Posterior vena cava (tissue), 2 donors: ENCODE measurements at places on chromosomes 12 and 14.

DNA sequence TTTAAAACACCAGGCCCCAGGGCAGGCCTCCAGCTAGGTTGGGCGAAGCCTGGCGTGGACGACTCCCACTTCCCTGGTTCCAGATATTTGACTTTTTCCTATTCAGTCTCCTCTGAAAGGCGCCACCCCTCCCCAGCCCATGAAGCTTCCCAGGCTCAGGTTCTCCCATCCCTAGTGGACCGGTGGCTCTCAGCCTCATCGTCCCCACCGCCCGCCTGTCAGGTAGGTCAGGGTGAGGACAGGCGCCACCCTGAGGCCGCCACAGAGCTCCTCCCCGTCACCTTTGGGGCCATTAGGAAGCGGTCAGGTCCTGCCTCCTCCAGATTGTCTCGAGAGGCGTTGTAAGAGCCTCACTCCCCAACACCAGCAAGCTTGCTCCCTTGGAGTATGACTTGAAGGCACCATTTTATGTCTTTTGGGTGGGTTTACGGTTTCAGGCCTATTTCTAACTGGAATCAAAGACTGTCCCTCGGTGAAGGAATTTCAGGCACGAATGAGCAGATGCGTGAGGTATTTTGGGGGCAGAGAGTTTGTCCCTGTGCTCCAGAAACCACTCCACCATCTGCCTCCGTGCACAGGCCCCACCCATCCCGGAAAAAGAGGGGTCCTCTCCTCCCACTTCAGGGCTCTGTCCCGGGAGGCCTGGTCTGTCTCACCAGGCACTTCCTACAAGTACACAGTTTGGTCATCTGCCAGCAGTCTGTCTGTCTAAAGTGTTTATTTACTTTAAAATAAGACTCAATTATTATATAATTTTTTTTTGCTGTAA lies 55.6 kb downstream of the TSPAN9 start:
- DNase-seq = peak; percentile 74

- no peak for DNase-seq
These were observed 183.7 kb downstream of the NOVA1 start for GRCh38 chr14:26414103-26414502.

DNA sequence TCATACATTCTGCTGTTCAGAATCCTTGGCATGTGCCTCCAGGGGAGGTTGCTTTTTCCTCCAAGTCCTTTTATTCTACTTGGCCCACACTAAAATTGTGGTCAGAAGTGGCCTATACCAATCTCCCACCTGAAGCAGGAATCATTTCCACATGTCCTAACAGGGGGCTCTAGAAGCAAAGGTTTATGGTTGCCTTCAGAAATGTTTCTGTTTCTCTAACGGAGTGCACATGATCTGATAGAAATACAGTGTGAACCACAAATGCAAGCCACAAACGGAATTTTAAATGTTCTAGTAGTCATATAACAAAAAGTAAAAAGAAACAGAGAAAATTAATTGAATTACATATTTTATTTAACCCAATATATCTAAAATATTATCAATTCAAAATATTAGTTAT lies 4.0 kb downstream of the PTGER2 start:
- no peak for DNase-seq

GRCh38 chr12:15165012-15165659 lies 56.1 kb downstream of the RERG start:
- no peak for DNase-seq
